Activated naive CD8-positive, alpha-beta T cell treated with anti-CD3 and anti-CD28 coated beads, Interleukin-2, amount 10 ng/mL, durations not matched to agents 7 days and 5 days (primary cell): ENCODE measurements at places on chromosomes 11 and 22. TPM values are rescaled to one million over a fixed set of nuclear protein-coding genes. Genes with fewer than 3 reads are reported as not detected.

Gene DNAJB7
- total RNA-seq, result not detected

Gene STT3A
- 86.7 TPM for total RNA-seq

DNA sequence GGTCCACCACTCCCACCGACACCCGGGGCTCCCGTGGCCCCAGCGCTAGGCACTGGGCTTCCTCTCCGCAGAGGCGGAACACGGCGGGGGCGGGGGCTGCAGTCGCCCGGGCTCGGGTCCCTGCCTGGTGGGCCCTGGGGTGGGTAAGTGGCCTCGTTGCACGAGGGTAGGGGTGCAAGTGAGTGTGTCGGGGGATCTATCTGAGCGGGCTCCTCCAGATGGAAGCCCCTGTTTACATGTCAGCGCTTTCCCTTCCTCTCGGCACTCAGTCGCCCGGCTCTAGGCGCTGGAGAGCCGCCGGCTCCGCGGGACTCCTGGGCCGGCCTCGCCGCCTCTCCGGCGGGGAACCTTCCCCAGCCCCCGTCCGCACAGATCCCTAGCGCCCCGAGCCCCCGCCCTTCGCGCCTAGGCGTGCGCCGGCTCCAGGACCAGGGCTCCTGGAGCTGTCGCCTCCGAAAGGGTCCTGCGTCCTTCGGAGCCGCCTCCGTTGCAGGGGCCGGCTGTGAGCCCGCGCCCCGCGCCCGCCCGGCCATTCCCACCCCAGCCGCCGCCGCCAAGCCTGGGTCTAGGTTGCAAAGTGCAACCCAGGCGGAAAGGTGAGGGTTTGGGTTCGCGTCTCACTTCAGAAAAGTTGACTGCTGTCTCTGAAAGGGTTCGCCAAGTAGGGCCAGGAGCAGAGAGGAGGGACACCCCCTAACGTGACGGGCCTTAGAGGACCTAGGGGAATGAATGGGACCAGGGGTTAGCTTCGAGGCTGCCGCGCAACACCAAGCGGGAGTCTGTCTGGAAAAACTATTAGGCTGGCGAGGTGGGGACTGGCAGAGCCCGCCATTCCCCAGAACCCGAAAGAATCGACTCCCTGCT, 978 bp downstream of the FLI1 start:
- DNase-seq, result peak; percentile 66

- DNase-seq, result no peak
These were observed 12.6 kb upstream of the FJX1 start for GRCh38 chr11:35605706-35606105.

Gene OR51S1
- not detected for total RNA-seq
